NCI-H524 treated with DMSO at 0.1 percent for 48 hours (cell line): ENCODE measurements at places on chromosomes 4 and X.
A peak's percentile ranks its signal among the peaks of the same experiment; 100 is the strongest.

DNA sequence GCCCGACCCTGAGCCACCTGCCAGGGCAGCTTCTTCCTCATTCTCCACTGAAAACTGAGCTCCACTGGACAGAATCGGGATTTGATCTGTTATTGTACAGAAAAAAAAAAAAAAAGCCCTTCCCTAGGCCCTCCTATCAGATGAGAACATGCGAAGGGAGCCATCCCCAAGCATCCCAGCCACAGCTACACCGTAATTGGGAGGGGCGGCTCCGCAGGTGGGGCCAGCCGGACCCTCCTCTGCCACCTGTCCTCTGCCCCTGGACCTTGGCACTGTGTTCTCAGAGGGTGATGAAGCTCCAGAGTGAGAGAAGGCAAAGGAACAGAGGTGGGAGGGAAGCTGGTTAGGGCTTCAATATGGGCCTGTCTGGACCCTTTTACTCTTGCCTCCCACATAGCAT, 240.0 kb upstream of the PSAPL1 start:
- DNase-seq, result no peak

DNA sequence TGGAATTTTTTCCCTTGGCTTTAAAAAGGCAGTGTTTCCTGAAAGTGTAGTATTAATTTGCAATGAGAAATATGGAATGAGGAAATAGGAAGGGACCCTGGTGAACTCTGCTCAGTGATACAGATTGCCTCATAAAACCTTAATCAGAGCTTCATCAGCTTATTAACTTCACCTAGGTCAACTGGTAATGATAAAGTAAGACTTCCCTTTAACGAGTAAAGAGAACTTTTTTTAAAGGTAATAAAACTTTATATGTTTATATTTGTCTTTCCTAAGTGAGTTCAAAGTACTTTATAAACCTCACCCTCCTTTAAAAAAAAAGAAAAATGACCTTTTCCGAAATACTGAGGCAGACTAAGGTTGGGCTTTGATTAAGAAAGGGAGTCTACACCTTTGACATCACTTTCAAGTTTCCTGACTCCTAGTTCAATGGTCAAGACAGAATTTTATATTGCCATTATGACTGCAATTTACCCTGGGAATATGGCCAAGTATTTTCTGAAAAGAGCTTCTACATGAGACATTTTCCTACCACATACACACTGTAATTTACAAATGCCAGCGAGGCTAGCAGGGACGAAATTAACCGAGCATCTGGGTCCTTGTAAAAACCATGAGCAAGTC, 706.3 kb upstream of the TENM3 start:
- DNase-seq, result no peak

GRCh38 chr4:183961795-183962194, 56.7 kb downstream of the STOX2 start:
- DNase-seq, result no peak

GRCh38 chrX:149871940-149872339, 9.0 kb upstream of the MAGEA8 start:
- DNase-seq, result no peak

GRCh38 chr4:98686043-98686707, 27.8 kb upstream of the TSPAN5 start:
- no peak for DNase-seq

DNA sequence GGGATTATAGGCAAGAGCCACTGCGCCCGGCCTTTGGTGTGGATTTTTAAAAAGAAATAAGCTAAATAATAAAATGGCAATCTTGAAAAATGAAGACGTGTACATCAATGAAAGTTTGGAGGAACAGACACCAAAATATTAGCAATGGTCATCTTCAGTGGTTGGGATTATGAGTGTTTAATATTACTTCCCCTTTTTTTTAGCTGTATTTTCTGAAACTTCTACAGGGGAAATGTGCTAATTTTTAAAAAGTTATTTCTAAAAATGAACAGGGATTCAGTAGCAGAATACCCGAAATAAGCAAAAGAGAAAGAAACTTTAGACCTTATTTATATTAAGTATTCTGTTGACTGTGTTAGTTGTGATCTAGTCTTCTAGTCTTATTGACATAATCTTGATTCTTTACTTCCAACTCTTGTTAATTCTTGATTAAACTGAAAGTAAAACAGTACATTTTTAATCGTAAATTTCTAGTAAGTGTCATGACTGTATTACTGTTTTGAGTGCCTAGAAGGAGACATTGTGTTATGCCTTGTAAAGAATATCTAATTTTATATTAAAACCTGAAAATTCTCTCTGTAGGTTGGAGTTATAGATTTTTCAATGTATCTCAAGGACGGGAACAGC, 51.3 kb downstream of the RUFY3 start:
- no peak for DNase-seq

DNA sequence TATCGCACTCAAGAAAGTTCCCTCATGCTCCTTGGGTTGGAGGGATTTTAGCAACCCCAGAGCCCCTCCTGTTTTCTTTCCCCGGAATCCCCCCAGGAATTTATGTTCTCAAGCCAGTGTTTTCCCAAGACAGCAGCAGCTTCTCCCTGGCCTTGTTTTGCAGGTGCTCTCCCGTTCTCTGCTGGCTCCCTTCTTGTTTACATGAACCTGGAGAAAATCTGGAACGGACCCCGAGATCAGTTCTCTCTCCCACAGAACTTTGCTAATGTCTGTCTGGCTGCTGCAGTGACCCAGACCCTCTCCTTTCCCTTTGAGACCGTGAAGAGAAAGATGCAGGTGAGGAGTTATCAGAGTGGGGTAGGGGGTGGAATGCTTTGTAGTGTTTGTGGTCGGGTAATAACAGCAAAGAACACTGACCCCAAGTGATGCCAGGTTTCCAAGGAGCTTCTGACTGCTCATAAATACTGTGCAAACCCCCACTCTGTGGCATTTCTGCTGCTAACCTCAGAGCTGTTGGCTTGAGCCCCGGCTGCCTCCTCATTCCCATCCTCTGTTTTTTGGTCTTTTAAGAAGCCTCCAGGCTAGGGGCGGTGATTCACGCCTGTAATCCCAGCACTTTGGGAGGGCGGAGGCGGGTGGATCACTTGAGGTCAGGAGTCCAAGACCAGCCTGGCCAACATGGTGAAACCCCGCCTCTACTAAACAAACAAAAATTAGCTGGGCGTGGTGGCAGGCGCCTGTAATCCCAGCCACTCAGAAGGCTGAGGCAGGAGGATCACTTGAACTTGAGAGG, 11.1 kb downstream of the SLC25A43 start:
- no peak for DNase-seq

- no peak for DNase-seq
Observed at GRCh38 chr4:42473071-42473684, 75.9 kb downstream of the SHISA3 start.

DNA sequence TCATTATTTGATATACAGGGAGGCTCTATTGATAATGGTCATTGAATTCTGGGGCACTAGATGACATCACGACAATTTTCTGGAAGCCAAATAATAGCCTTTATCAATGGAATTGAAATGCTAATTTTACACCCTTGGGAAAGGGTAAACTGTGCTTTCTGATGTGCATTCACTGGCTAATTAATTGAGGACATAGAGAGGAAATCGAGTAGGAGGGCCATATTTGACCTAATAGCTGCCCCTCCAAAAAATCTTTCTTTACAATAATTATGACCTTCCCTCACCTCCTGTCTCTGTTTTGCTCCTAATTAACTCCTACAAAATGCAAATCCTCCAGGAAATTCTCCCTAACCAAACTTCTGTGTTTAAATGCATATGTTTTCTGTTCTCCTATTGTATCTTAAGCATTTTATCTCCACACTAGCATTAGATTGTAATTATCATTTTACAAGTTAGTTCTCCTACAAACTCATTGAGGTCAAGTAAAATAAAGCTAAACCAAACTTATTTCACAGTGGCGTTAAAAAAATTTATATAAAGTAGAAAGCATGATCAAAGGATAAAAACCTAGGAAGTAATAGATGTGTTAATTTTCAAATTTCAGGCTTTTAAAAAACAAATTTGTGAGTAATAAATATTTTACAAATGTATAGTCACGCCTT, 1414.0 kb upstream of the AGA start:
- no peak for DNase-seq

DNA sequence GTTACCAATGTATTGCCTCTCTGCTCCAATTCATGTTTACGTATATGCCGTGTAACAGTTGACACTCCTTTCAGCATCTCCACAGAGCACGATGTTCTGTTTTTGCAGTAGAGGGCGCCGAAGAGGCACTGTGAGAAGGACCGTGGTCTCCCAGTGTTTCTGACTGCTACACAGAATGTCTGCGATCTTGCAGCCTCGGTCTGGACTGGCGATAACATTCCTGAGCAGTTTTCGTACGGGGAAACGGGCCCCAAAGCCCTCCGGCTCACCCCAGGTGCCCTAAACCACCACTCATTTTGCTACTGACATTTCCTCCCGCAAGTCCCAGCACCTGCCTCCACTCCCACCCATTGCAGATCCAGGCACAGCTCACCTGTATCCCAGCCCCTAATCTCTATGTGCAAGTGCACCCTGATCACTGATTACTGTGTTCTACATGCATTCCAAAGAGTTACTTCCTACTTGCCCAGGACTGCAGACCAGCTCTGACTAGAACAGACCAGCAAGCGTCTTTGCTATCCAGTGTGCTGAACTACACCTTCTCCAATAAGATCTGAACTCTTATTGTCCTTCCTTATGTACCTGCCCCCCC, 12.4 kb upstream of the NFXL1 start:
- no peak for DNase-seq

- peak; percentile 56 for DNase-seq
Observed at GRCh38 chrX:13487731-13488505, 81.5 kb upstream of the EGFL6 start.

GRCh38 chr4:6235012-6235411, 34.6 kb upstream of the WFS1 start:
- no peak for DNase-seq

GRCh38 chrX:19599253-19599652, 83.9 kb upstream of the MAP3K15 start:
- DNase-seq, result no peak

DNA sequence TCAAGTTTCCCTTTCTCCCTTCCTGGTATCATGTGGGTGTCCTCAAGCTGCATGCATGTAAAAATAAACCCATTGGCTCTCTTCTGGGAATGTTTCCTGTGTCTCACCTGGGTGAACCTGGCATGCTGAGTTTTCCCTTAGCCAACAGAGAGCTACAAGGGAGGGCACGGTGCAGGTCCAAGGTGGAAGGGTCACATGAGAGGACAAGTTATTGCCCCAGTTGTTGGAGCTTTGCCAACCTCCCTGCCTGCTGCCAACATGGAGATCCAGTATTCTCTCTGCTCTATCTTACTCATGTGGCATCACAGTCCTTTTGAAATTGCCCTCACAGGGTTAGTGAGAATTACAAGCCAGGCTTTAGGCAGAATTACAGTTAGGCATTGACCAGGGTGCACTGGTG, 196.1 kb upstream of the GYPA start:
- DNase-seq, result no peak

- DNase-seq, result no peak
Observed at GRCh38 chr4:184906480-184907097, 80.8 kb upstream of the ACSL1 start.

DNA sequence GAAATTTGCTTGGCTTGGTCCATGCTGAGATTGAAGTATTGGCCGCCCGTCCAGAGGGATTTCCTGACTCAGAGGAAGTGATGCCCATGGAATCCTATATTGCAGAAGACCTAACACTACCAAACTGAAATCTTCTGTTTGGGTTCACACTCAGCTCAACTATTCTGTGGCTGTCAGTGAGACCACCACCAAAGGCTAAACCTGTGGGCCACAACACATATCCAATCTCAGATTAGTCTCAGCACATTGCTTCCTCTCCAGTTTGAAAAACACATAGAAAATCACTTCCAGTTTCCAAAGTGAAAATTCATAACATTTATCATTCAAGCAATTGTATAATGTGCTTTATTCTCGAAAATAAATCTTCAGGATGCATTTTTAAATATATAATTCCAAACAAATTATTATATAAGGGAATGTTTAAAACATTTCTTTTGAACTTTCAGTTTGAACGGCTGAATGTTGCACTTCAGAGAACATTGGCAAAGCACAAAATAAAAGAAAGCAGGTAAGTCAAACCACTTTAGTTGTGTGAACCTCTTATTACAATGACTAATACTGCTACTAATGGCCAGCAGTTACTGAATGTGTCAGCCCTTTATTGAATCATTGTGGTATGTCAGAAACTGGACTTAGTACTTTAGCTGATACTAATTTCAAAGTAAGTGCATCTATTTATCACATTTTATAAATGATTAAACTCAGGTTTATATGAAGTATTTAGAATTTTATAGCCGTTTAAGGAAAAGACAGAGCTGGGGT, 37.0 kb downstream of the GUCY1A1 start:
- DNase-seq, result no peak

- DNase-seq, result no peak
Observed at GRCh38 chrX:31245714-31246113, 173.9 kb upstream of the FTHL17 start.

DNA sequence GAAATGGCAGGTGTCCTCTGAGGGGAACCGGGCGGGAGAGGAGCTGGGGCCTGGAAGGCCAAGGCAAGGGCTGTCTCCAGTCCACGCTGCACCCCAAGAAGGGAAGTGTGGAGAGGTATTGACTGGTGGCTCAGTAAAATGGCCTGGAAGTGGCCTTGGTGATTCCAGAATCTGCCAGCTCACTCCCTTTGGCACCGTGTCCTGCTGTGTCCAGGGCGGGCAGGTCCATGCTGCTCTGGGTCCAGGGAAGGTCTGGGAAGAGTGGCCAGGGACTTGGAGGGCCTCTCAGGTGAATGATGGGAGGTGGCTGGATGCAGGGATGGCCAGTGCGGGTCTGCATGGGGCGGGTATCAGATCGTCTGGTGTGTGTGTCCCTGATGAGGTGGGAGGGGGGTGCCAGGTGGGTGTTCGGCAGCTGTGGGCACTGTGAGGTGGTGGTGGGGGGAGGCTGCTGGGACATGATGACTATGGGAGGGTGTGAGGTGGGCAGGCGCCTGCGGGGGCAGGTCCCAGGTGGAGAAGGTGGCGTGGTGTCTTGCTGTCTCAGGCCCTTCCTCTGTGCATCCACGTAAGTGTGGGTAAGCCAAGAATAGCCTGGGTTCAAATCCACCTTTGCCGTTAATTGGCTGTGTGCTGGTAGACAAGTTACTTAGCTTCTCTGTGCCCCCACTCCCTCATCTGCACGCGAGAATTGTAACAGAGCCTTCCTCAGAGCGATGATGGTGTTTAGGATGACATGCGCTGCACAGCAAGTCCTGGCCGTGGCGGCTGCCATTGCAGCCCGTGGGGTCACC, 17.7 kb downstream of the RGS12 start:
- DNase-seq, result no peak

DNA sequence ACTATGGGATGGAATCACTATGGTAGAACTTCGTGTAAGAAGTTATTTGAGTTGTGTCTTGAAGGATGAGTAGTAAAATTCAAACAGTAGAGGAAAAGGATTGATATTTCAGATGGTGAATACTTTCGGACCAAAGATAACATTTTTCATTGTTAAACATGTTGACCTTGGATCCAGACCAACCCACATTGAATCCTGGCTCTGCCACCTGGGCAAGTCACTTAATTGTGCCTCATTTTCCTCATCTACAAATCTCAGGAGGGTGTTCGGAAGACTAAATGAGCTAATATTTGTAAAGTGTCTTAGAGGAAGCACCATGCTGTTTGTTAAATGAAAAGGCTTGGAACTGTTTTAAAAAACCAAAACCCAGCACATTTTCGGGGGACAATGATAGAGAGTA, 1.4 kb upstream of the AIFM1 start:
- DNase-seq, result no peak
